ENCODE measurements at places on chromosomes 3 and 15.

GRCh38 chr3:193640728-193641439, 47.9 kb downstream of the OPA1 start:
- DNase-seq: no peak

- no peak for DNase-seq
Measured at GRCh38 chr3:149016669-149017541, 25.6 kb downstream of the GYG1 start.

DNA sequence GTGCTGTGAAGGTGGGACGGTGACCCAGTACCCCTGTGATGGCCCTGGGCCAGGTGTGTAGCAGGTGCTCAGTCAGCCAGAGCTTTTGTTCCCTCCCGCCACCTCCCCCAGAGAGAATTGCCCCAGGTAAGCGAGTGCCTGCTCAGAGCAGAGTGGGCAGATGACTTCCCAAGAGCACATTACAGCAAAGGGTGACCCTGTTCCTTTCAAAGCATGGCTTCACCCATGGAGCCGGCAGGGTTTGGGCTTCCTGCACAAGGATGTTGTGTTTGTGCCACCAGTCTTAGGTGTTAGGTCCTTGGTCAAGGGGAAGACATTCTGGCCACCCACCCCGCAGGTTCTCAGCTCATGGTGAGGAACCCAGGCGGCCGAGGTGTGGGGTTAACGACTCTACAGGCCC, 30.7 kb downstream of the SLC6A6 start:
- DNase-seq: no peak

DNA sequence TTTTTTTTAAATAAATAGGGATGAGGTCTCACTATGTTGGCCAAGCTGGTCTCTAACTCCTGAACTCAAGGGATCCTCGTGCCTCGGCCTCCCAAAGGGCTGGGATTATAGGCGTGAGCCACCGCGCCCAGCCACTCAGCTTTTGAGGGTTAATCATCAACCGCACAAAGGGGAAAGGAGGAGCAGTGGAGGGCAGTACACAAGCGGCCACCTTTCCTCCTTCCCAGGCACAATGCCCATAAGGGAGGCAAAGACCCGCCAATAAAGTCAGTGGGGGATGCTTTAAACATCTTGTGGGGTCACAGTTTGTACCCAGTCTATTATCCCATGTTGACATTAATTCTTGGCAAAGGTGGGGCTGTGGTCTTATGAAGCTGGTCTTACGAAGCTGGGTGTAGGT, 32.4 kb downstream of the EHD4 start:
- no peak for DNase-seq

DNA sequence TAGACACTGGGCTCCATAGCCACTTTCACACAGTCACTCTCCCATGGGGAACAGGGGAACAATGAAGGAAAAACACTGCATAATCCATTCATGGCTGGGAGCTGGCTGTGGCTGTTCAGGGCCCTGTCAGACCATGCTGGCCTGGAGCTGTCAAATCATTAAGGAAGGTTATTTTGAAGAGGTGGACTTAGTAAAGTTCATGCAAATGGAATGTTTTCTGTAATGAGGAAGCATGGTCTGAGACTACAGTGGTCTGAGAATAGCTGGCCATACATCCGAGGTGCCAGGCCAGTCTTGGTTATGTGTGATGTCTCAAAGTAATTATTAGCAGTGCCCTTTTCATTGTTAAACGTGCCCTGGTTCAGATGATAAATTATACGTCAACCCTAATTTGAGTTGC, 117.1 kb upstream of the MRPS22 start:
- no peak for DNase-seq

GRCh38 chr15:58690703-58691102, 58.8 kb downstream of the ADAM10 start:
- DNase-seq: no peak

DNA sequence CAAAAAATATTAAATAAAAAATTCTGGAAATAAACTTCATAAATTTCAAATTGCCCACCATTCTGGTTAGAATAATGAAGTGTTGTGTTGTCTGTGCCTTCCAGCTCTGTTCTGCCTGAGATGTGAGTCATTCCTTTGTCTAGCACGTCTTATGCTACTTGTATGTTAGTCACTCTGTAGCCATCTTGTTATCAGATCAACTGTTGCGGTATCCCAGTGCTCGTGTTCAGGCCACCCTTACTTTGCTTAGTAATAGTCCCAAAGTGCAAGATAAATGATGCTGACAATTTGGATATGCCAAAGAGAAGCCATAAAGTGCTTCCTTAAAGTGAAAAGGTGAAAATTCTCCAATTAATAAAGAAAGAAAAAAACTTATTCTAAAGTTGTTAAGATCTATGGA, 527.5 kb downstream of the NAALADL2 start:
- DNase-seq: no peak

DNA sequence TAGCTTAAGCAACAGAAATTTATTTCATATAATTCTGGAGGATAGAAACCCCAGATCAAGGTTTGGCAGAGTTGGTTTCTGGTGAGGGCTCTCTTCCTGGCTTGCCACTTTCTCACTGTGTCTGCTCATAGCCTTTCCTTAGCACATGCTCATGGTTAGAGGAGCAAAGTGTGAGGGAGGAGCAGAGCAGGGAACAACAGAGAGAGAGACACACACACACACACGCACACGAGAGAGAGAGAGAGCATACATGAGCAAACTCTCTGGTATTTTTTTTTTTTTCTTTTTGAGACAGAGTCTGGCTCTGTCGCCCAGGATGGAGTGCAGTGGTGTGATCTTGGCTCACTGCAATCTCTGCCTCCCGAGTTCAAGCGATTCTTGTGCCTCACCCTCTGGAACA, 36.8 kb upstream of the ZDHHC23 start:
- DNase-seq: no peak

GRCh38 chr3:173993299-173993698, 595.8 kb downstream of the NLGN1 start:
- DNase-seq: no peak

DNA sequence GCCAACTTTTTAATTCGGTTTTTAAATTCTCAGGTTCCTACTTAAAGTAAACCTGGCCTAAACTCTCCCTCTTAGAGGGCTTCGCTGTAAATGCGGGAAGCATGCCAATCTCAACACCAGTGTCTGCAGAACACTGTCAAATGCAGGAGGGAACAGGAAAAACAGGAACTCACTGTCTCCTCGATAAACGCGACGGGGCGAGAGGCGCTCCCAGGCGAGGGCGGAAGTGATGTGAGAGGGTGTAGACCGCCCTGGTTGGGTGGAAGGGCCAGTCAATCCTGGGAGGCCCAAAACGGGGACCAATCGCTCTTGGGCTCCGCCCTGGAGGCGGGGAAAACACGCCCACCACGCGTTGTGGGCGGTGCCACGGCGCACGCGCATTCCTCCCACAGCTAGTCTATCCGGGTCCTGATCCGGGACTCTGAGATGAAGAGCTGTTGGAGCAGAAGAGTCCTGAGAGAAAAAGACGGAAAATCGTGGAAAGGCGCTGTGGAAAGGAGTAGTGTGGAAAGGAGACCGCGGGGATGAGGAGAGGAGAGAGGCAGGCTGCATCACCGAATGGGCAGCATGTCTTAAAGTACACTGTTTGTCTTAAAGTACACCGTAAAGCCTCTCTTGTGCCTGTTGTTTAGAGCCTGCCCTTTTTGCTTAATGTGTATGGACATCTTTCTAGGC, 27.1 kb downstream of the SLC28A2 start:
- DNase-seq: peak; percentile 95

- DNase-seq: no peak
Measured at GRCh38 chr15:48040166-48040817, 80.5 kb upstream of the SLC24A5 start.

DNA sequence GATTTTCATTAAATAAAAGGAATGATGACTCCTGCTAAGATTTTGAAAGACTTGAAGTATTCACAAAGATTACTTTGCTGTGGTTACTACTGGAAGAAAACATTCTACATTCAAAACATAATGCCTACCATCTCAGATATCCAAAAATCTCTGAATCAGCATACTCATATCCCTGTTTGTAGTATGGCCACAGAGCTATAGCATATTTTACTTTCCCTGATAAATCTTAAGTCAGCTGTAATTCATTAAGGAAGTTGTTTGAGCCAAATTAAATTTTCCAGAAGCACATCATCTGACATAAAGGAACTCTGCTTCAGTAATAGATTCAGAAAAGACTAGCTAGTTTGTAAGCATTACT, 942.0 kb downstream of the ROBO1 start:
- no peak for DNase-seq

DNA sequence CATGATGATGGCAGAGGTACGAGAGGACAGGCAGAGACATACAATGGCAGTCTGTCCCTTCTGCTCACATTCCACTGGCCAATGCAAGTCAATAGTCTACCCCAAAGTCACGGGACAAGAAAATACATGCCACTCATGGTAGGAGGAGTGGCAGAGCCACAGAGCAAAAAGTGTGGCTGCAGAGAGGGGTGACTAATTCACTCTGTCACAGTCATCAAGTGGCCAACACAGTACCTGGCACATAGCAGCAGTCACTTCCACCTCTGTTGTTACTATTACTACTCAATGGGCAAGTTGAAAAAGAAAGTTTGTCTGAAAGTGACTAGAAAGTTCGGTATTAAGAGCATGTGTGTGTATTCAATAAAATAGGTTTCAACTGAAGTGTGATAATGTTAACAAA, 91.4 kb downstream of the SMAD3 start:
- no peak for DNase-seq

- DNase-seq: no peak
Measured at GRCh38 chr3:194908972-194909371, 223.3 kb downstream of the FAM43A start.

- no peak for DNase-seq
Measured at GRCh38 chr3:151976211-151977050, 103.0 kb downstream of the SUCNR1 start.

DNA sequence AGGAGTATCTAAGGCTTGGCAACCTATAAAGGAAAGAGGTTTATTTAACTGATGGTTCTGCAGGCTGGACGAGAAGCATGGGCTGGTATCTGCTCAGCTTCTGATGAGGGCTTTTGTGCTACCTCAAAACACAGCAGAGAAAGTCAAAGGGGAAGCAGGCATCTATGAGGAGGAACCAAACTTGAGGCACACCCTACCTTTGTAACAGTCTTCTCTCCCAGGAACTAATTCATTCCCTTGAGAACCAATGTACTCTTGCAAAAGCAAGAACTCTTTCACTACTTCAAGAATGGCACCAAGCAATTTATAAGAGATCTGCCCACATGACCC, 109.0 kb downstream of the CGGBP1 start:
- no peak for DNase-seq

GRCh38 chr3:52535411-52536111, 844 bp upstream of the UQCC5 start:
- no peak for DNase-seq

GRCh38 chr15:88657326-88658069, 18.7 kb downstream of the ISG20 start:
- no peak for DNase-seq

- no peak for DNase-seq
Measured at GRCh38 chr3:147843331-147843730, 434.2 kb downstream of the ZIC1 start.

DNA sequence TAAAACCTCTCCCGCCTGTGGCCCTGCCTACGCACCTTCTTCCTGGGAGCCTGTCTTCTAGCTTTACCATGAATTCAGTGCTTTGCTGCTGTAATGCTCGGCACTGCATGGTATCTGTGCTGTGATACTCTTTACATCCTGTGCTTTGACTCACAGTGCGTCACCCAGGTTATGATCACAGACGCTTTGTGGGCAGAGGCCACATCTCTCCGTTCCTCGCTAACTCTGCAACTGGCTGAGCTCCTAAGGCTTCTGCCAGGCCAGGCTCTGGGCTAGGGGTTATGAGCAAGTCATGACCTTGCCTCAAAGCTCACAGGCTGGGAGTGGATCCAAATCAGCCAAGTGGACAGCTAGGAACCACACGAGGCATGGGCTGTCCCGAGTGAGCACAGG, 23.2 kb downstream of the SPTBN5 start:
- peak; percentile 23 for DNase-seq

DNA sequence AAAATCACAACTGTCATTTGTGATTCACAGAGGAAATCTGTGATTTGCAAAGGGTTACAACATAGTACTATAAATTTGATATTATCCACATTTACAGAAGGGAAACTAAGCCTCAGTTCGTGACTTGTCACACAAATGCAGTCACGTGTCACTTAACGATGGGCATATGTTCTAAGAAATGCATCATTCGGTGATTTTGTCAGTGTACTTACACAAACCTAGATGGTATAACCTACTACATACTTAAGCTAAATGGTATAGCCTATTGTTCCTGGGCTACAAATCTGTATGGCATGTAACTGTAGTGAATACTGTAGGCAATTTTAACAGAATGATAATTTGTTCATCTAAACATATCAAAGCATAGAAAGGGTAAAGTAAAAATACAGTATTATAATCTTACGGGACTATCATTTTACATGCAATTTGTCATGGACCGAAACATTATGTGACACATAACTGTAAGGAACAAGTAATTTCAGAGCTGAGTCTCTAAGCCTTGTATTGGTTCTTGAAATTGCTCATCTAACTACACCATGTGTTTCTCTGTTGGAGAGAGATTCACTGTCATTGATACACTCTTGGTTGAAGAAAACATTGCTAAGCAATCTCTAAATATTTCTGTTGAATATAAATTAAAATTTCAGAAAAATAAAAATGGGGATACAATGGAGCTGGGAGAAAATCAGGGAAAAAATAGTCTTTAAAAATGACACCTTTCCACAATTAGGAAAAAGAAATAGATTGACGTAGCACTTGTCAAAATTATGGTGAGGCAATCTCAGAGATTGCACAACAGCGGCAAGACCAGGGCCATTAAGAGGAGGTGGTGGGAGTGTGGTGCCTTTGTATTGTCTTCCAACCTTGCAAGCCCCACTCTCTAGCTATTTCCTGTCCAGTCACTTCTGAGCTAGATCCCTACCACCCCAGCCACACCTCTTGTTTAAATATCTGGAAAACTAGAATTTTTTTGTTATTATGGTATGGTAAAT, 645.8 kb upstream of the TBL1XR1 start:
- no peak for DNase-seq

DNA sequence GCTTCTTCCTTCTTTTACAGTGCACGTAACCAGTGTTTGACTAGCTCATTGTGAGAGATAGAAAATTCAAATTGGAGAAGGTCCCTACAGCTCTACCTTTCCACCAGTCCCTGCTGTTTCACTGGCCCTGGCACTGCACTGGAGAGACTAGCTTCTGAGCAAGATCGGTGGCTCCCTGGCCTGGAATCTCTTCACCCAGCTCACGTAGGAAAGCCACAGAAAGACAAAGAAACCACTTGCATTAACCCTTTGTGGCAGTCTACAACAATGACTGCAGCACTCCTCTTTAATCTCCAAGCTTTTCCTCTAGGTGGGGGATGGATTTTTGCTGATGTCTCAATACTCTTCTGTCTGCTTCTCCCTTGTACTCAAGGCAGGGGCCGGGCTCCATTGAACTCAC, 155.9 kb downstream of the PEX5L start:
- DNase-seq: no peak

Measured in activated T-cell treated with anti-CD3 and anti-CD28 coated beads for 1 hour (primary cell).